IMR-90 (cell line): ENCODE measurements at places on chromosomes 2 and 18.

DNA sequence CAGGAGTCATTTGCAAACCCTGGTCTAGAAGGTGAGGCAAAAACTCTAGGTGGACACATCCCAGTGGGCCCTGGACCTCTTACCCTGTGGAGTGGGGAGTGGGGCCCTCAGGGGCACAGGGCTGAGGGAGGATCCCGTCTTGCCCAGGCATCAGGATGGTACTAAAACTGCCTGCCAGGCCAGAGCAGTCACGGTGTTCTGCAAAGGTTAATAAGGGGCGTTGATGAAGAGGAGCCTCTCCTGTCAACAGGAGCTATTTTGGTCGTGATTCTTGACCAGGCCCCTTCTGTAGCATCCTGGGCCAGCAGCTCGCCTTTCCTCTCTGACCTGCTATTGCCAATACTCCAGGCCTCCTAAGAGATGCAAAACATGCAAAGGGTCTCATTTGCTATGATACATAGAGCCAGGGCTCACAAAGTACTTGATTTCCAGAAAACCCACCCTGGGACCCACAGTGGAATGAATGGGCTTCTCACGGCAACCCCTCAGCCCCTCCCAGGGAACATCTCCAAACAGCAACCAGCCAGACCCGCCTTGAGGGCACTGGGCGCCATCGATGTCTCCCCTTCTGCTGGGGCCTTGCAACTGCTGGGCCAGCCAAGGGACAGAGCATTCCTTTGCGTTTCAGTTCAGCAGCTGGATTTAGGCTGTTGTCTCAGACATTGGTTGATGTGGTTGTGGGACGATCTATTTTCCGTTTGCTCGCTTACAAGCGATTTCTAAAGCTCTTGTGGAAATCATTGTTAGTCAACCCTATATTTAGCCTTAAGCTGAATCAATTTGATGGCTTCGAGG lies 111.1 kb downstream of the PDCL3 start:
- no peaks in the 10 kb centered on the region for H3K36me3 ChIP-seq
- H3K27me3 ChIP-seq, result peaks cover 42% of the 10 kb centered on the region
- H3K27ac ChIP-seq, result no peak overlapping the region

DNA sequence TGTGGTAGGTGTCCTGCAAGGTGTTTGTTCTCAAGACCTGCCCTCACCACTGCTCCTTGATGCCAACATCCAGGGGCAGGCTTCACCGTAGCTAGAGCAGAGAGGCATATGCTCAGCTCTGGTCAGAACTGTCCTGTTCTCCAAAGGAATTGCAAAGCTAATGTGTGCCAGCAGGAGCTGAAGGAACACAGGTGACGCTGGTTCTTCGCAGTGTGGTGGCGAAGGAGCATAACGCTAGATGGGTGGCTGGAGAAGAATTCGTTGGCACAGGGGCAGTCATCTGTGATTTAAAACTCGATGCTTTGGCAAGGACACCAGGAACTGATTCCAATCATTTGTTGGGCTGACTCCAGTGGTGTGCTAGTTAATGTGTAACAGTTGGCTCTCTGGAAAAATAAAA lies 11.4 kb upstream of the PER2 start:
- no peak overlapping the region for H3K4me3 ChIP-seq
- peaks cover 44% of the 10 kb centered on the region for H3K27me3 ChIP-seq
- H3K4me1 ChIP-seq, result no peaks in the 10 kb centered on the region
- no peak for DNase-seq
- no peaks in the 10 kb centered on the region for H3K36me3 ChIP-seq
- no peak overlapping the region for H3K27ac ChIP-seq

GRCh38 chr2:10007921-10008808 lies 35.2 kb upstream of the KLF11 start:
- 0 out of 2 replicates have a peak overlapping the region, but pooled peaks have one; percentile 25 for H3K27ac ChIP-seq
- H3K36me3 ChIP-seq, result no peaks in the 10 kb centered on the region
- no peak for DNase-seq
- H3K4me1 ChIP-seq, result peaks cover 28% of the 10 kb centered on the region

GRCh38 chr18:51651761-51652160 lies 454.3 kb upstream of the MEX3C start:
- H3K36me3 ChIP-seq, result no peaks in the 10 kb centered on the region
- no peaks in the 10 kb centered on the region for H3K4me1 ChIP-seq
- H3K4me3 ChIP-seq, result no peak overlapping the region
- no peak overlapping the region for H3K27ac ChIP-seq
- no peak for DNase-seq

DNA sequence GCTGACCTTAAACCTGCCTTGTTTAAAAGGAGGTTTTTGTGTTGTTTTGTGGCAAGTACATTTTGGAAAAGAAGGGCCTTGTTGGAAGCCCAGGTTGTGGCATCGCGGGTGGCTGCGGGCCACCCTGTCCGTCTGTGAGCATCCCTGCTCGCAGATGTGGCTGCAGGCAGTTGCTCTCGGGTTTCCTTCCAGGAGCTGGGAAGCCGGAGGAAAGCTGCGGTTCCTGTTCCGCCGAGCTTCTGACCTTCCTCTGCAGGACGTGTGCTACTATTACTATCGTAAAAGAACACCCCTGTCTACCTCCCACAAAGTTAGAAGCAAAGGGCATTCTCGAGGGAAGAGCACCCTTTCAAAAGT lies 766 bp downstream of the MFF start:
- H3K4me3 ChIP-seq, result peak overlapping the region; percentile 86
- 0 out of 2 replicates have a peak, but pooled peaks cover 2% of the 10 kb centered on the region for H3K4me1 ChIP-seq
- DNase-seq, result peak; percentile 55

DNA sequence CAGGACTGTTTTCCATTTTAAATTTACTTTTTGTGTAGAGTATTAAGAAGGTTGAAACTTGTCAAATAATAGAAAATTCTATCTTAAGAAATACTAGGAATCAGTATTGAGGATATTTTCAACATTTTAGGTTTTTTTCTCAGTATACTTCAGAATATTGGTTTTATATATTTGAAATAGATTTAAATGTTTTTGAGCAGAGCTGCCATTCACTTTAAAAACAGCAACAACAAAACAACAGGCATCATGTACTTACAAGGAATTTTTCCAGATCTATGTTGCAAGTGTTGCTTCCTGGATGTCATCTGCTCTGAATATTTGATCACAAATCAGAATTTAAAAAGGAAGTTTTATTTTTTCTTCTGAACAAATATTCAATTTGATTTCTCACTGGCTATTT lies 84.4 kb downstream of the DCDC2C start:
- no peak overlapping the region for H3K4me3 ChIP-seq
- no peak overlapping the region for H3K27ac ChIP-seq
- H3K4me1 ChIP-seq, result peaks cover 8% of the 10 kb centered on the region
- no peaks in the 10 kb centered on the region for H3K36me3 ChIP-seq
- H3K27me3 ChIP-seq, result no peaks in the 10 kb centered on the region

DNA sequence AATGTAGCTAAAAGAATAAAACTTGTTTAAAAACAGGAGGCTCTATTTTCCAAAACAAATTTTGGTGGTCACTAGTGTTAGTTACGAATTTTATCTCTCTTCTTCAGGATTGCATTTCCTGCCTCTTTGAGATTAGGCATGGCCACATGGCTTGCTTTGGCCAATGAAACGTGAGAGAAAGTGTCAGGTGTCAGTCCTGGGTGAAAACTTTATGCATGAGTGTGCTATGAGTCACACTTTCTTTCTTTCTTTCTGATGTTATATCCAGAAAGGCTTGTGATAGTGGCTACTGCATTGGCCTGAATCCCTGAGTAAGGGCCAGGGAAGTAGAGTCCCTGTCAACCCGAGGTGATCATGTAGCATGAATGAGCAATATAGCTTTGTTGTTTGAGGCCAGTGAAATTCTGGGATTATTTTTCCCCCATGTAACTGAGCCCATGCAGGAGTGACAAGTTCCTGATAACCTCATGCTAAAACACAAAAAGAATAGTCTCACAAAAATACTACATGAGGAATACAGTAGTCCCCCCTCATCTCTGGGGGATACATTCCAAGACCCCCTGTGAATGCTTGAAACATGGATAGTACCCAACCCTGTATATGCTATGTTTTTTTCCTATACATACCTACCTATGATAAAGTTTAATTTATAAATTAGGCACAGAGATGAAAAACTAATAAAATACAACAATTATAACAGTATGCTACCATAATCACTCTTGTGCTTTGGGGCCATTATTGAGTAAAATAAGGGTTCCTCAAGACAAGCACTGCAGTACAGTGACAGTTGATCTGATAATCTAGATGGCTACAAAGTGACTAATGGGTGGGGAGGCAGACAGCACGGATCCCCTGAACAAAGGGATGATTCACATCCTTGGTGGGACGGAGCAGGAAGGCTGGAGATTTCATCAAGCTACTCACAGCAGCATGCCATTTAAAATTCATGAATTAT lies 109.5 kb downstream of the CDC42EP3 start:
- H3K4me1 ChIP-seq, result peaks cover 14% of the 10 kb centered on the region; the same call in 1 of the 2 replicates
- no peaks in the 10 kb centered on the region for H3K27me3 ChIP-seq
- no peak overlapping the region for H3K4me3 ChIP-seq
- peak; percentile 94 for DNase-seq
- H3K27ac ChIP-seq, result no peak overlapping the region

DNA sequence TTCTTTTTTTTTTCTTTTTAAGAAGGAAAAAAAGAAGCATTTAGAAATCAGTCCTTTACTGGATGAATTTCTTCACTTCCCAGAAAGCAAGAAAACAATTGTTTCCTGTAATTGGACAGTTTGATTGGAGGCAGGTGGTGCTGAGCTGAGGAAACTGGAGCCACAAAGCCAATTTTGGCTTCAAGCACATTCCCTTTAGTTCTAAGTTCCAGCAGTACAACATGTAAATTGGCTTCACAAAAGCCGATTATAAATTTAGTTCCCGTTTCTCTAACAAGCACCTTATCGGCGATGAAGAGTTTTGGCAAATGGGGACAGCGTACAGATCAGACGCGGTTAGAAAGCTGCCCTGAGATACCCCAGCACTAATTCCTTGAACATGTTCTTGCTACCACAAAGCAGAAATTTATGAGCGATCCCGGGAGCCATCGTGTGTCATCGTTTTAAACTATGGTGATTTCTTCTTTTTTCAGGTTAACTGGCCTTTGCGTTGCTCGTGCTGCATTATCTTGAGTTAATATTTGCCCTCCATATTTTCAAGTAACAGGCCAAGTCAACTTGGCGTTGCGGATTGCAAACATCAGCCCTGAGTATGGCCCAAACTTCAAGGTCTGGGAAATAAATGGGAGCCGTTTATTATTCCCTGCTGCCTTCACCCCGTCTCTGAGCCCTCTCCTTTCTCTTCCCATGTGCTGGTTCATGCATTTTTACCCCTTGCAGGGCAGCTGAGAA lies 190.4 kb upstream of the ID2 start:
- H3K27me3 ChIP-seq, result peaks cover 2% of the 10 kb centered on the region; the same call in 1 of the 2 replicates
- no peaks in the 10 kb centered on the region for H3K36me3 ChIP-seq

GRCh38 chr18:52288403-52289004 lies 51.5 kb upstream of the DCC start:
- no peaks in the 10 kb centered on the region for H3K27me3 ChIP-seq
- no peak overlapping the region for H3K4me3 ChIP-seq
- no peak overlapping the region for H3K27ac ChIP-seq
- H3K36me3 ChIP-seq, result no peaks in the 10 kb centered on the region
- no peak for DNase-seq

DNA sequence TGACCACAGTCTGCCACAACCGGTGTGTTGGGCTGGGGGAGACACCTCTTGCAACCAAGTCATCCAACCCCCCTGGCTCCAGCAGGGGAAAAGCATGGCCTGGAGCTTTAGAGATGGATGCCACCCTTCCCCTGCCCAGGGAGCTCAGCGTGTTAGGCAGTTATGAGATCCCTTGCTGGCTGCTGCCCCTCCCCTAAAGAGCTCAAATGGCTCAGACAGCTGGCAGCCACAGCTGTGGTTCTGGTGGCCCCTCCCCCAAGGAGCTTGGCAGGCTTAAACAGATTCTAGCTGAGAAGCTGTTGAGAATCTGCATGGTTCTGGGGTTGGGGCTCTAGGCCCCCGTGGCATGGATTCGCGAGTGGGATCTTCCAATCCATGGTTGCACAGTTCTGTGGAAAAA lies 64.7 kb downstream of the TEX51 start:
- no peak for DNase-seq
- H3K4me1 ChIP-seq, result no peaks in the 10 kb centered on the region
- no peaks in the 10 kb centered on the region for H3K36me3 ChIP-seq
- H3K27me3 ChIP-seq, result peaks cover 1% of the 10 kb centered on the region
- H3K4me3 ChIP-seq, result no peak overlapping the region
- H3K27ac ChIP-seq, result no peak overlapping the region

DNA sequence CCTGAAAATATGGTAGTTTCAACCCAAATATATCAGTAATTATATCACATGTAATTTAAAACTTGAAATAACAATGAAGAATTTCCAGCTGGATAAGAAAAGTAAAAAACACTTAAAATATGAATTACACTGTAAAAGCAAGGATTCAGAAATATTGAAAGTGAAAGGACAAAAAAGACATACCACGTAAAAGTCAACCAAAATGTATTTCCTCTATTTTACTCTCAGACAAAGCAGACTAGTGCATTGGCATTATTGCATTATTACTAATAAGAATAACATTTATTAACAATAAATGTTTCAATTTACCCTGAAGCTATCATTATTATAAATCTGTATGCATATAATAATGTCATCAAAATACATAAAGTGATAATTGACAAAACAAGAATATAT lies 445.1 kb upstream of the TRIB2 start:
- H3K4me3 ChIP-seq, result no peak overlapping the region
- H3K36me3 ChIP-seq, result no peaks in the 10 kb centered on the region
- no peaks in the 10 kb centered on the region for H3K4me1 ChIP-seq
- H3K27me3 ChIP-seq, result no peaks in the 10 kb centered on the region
